HTR-8/SVneo (cell line): ENCODE measurements at places on chromosomes 16 and 17.

GRCh38 chr17:31339906-31340661 lies 18.7 kb upstream of the EVI2A start:
- DNase-seq: no peak

GRCh38 chr17:20315311-20315710 lies 152.0 kb downstream of the LGALS9B start:
- DNase-seq: no peak

GRCh38 chr17:71313866-71314265 lies 807.0 kb upstream of the SOX9 start:
- no peak for DNase-seq

- no peak for DNase-seq
Measured at GRCh38 chr17:20784100-20784665, 204.7 kb downstream of the CDRT15L2 start.

DNA sequence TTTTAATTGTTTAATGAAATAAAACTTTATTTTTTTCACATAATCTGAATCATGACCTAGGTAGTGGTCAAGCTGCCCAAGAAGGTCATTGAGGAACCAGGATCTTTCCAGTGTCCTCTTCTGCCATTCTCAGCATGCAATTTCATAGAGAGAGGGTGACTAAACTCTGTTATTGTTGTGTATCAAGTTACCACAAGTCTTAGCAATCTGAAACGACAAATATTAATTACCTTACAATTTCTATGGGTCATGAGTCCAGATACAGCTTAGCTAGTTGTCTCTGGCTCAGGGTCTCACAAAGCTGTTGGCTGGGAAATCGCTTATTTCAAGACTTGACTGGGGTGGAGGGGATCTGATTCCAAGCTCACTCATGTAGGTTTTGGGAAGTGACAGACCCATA lies 37.6 kb downstream of the FTO start:
- DNase-seq: no peak

DNA sequence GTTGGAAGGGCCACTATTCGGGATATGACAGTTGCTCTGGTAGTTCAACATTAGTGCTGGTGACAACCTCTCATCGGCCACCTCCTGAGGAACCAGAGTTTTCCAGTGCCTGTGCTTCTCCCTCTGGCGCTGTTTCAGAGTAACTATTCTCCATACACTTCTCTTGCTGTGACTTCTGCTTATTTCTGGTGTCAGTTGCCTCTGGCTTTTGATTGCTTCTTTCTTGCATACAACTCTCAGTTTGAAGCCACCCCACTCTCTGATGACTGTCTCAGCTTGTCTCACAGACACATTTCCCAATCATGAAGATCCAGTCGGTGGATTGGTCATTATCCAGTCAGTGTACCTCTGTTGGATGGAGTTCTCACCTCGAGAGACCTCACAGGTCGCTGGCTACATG lies 3.4 kb upstream of the TM4SF5 start:
- no peak for DNase-seq

- DNase-seq: no peak
Measured at GRCh38 chr16:3759736-3760135, 42.4 kb upstream of the TRAP1 start.

DNA sequence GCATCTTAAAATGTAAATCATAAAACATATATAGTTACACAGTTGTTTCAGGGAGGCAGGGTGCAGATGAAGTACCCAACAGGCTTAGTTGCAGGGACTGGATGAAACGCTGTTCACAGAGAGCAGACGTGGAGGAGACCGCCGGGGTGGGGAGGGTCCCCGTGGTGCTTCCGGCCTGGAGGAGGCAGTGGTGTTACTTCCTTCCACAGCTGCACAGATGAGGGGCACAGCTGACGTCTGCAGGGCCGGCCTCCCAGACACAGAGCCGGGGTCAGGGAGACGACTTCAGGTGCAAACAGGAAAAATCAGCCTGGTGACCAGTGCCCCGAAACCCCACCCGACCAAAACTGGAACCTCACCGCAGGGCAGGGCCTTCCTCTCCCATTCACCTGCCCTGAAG lies 17.1 kb downstream of the SPIRE2 start:
- no peak for DNase-seq

- no peak for DNase-seq
Measured at GRCh38 chr16:13939821-13940220, 19.9 kb downstream of the ERCC4 start.

- no peak for DNase-seq
Measured at GRCh38 chr16:75264999-75265910, 13.8 kb upstream of the BCAR1 start.

GRCh38 chr16:76197900-76198299 lies 79.3 kb upstream of the CNTNAP4 start:
- no peak for DNase-seq

DNA sequence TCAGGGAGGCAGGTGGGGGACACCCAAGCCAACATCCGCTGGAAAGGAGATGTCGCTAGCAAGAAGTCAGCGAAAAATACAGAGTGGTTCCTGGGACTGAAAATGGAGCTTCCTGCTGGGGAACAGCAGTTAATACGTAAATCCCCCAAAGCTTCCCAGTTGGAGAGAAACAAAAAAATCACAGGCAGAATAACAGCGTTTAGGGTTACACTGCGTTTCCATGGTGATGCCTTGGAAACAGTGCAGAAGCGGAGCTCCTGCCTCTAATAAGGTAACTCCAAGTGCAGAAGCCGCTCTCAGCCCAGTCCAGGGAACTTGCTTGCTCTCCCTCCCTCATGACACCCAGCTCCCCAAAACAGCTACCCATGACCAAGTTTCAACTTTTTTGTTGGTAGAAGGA lies 73.4 kb downstream of the PLD6 start:
- no peak for DNase-seq

GRCh38 chr16:89111263-89111662 lies 17.6 kb downstream of the ACSF3 start:
- DNase-seq: no peak

DNA sequence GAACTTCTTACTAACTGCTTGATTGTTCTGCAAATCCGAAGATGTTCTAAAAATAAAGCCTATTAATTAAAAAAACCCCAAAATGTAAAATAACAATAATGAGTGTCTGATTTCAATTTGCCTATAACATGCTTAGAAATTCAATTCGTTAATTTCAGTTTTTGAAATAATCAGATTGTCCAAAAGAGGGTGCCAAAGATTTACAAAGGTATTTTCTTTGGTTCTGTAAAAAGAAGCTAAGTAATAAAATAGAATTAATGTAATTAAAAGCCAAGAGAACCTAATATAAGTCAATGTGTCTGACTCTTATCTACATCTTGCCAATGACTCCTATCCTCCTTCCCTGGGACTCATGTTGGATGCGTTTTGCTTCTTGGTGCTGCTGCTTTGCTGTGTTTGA lies 75.0 kb upstream of the CPHXL start:
- no peak for DNase-seq

GRCh38 chr16:1196494-1196893 lies 28.6 kb downstream of the TPSG1 start:
- no peak for DNase-seq

- no peak for DNase-seq
Measured at GRCh38 chr16:25279491-25279890, 21.8 kb upstream of the ZKSCAN2 start.

GRCh38 chr17:74812109-74813009 lies 36.2 kb upstream of the NAT9 start:
- DNase-seq: no peak

GRCh38 chr16:85176541-85177447 lies 64.5 kb upstream of the CIBAR2 start:
- DNase-seq: no peak

- DNase-seq: no peak
Measured at GRCh38 chr16:47374629-47375028, 86.2 kb downstream of the ITFG1 start.

DNA sequence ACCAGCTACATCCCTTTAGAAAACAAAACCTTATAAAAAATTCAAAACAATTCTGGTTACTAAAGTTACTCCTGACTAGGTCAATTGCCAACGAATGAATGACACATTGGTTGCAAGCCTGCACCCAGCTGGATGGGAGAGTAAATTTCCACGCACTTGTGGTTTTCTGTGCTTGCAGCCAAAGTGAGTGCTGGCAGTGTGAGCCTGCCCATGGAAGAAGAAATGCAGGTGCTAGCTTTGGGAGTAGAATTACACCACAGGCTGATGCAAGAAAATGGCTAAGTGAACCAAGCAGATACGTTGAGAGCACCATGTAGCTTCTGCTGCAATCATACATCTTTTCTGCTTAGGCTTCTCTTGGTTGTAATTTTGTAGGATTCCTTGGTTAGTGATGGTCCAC lies 74.6 kb downstream of the SYCE1L start:
- no peak for DNase-seq

GRCh38 chr16:65124596-65124995 lies 2.7 kb upstream of the CDH11 start:
- DNase-seq: no peak

GRCh38 chr17:32621612-32622312 lies 135.0 kb downstream of the CDK5R1 start:
- no peak for DNase-seq

- peak; percentile 51 for DNase-seq
Measured at GRCh38 chr17:57739402-57740234, 5.5 kb downstream of the CCDC182 start.

GRCh38 chr16:74325641-74326040 lies 29.0 kb downstream of the PSMD7 start:
- DNase-seq: no peak

DNA sequence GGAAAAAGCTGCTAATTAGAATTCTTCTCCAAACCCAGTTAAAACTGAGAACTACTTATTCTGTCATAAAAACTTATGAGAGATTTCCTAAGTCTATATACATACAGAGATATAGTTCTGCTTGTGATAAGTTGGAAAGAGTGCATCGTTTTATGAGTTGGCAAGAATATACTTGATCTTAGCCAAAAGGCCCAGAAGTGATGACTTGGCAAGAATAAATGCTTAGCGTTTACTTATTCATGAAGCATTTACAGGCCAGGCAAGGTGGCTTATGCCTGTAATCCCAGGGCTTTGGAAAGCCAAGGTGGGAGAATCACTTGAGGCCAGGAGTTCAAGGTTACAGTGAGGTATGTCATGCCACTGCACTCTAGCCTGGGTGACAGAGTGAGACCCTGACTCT lies 81.7 kb downstream of the CYB561 start:
- DNase-seq: no peak

DNA sequence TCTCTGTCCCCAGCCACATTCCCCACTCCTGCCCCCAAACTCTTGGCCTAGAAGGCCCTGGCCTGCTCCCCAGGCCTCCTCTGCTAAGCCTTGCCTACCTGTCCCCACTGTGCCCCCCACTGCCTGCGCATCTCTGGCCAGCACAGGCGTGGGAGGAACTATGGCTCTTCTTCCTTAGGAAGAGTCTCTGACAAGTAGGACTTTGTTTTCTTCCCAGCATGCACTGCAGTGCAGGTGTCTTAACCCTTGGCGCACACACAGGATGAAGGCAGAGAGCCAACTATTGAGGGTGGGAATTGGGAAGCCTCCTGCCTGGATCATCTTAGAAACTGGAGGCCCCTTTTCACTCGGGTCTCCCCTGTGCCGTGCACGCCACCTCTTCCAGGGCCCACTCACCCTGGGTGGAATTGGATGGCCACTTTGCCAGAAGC lies 3.6 kb downstream of the AMDHD2 start:
- DNase-seq: no peak

- peak; percentile 90 for DNase-seq
Measured at GRCh38 chr16:21501869-21502667, 97.3 kb upstream of the METTL9 start.

DNA sequence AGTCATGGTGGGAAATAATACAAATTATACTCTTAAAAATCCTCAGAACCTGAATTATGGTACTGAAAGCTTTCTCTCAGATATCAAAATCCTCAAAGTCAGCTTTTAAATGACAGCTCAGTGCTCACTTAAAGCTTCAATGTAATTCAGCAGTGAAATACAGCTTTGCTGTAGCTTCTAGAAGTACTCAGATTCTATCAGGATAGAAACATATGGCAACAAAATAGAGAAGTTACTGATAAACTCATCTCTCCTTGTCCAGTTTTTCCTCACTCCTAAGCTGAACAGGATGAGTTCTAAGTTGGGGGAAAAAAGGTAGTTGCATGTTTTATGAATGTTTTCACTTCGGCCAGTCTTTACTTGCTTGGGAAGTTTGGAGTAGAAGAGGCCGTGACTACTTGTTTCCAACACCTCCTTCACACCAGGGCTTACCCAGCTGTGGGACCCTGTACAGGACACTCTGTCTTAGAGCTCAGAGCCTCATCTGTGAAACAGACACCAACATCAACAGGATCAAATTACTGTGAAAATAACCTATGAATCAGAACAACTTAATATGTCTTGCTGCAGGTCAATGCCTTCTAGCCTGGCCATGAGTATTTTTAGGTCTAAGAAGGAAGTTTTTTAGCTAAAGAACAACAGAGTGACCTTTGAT lies 30.2 kb downstream of the OGFOD1 start:
- no peak for DNase-seq

GRCh38 chr17:42682722-42683403 lies 532 bp downstream of the CNTNAP1 start:
- DNase-seq: peak; percentile 67

DNA sequence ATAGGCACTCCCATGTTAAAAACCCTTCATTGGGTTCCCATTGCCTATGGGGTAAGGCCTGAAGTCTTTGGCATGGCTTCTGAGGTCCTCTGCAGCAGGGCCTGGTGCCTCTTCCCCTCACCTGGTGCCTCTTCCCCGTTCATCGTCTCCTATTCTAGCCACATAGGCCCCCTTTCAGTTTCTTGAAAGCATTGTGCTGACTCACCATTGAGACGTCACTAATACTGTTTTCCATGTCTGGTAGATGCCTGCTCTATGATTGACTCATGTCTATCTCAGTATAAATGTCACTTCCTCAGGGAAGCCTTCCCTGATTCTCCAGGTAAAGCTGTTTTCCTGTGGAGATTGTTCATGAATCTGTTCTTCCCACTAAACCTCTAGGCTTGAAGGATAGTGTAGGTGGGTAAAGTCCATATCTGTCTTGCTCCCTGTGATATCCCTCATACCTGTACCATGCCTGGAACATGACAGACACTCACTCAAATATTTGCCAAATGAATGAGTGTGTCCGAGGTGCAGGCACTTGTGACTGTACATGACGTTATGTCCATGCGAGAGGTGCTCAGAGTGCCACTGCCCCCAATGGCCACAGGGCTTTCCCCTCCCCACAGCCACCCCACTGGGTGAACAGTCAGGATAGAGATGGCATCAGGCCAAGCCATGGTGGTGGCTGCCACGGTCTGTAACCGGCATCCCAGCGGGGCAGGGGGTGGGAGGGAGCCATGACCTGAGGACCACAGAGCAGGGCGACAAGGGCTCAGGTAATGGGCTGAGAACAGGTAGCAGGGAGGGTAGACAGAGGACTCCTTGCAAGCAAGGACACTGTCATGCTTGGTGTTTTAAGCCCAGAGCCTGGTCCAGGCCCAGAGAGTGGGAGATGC lies 85.2 kb upstream of the FAM20A start:
- DNase-seq: no peak

DNA sequence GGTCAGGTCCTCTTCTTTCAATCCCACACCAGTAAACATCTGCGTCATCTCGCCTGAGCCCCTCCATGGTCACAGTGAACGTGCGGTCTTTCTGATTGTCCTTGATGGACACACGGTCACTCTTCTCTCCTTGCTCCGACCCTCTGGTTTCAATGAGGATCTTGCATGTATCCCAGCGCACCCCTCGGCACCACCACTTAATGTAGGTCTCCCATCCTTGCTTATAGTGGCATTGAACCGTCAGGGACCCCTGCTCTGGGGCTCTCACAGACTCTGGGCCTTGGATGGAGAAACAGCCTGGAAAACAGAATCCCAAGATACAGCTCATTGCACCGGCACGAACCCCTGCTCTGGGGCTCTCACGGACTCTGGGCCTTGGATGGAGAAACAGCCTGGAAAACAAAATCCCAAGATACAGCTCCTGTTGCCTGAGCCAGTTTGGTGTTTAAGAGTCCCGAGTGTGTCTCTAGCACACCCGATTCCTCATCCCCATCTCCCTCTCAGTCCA lies 5.4 kb downstream of the CD300LB start:
- DNase-seq: no peak
